Stimulated activated CD4-positive, alpha-beta T cell treated with anti-CD3 and anti-CD28 coated beads, TNF-alpha, amount 100 ng/mL, for 1 hour (primary cell): ENCODE measurements at places on chromosomes 7 and 10.

DNA sequence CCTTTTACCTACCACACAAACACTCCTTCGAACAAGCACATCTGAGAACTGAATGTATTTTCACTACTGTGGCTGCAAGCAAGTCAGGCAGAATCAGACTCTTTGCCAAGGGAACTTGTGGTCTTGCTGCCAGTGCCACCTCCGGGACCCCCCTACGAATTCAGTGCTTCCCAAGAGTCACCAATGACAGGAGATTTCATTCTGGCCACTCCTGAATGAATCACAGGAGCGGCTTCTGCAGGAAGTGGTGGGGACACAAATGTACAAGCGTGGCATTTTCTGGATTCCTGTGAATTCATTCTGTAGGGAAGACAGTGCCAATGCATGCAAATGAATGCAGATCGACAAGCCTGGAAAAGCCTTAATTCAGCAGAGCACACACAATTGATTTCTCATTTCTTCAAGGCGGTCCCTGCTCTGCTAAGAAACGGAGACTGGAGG is 161.2 kb downstream of the CAMK1D start:
- DNase-seq, result no peak

GRCh38 chr10:124384172-124384571 is 34.6 kb downstream of the OAT start:
- DNase-seq, result no peak

DNA sequence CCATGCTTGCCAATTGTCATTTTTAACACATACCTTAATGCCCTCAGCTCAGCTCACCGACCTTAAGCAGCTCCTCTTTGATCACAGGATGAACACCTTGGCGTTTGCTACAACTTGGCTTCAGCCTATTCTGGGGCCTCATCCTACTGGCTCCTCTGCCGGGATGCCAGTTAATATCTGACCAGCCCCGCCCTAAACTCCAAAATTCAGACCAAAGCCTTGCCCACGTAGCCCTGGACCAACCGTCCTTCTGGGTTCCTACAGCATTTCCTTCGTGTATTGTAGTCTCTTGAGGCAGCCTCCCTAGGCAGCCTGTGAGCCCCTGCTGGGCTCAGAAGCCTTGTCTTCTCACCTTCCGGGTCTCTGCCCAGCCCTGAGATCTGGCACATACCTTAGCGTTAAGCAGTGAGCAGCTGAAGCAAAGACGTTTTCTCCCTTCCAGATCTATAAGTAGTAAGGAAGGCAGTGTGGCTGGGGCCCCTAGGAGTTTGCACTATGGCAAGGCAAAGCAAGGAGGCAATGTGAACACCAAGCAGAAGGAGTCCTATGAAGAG is 836 bp downstream of the ENO4 start:
- no peak for DNase-seq

GRCh38 chr7:42561797-42562196 is 324.8 kb upstream of the GLI3 start:
- no peak for DNase-seq

DNA sequence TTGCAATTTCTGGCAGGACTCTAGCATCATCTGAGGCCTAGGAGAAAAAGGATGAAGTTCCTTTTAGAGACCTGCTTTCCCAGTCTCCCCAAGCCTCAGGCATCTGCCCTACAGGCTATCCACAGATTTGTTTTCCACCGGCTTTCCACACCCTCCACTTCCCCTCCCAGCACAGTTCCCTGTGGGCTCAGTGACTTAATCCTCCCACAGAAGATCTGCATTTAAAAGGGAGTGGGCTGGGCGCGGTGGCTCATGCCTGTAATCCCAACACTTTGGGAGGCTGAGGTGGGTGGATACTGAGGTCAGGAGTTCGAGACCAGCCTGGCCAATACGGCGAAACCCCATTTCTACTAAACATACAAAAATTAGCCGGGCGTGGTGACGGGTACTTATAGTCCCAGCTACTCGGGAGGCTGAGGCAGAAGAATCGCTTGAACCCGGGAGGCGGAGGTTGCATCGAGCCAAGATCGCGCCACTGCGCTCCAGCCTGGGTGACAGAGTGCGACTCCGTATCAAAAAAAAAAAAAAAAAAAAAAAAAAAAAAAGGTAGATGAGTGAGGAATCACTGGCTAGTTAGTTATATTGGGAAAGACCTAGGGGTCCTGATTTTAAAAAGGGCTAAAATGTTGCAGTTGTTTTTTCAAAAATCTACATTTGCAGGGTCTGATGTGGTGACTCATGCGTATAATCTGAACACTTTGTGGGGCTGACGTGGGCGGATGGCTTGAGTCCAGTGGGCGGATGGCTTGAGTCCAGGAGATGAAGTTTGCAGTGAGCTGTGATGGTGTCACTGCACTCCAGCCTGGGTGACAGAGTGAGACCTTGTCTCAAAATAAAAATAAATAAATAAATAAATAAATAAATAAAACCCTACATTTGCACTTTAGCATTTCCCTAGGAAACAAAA is 119.5 kb downstream of the BAMBI start:
- DNase-seq, result no peak

- DNase-seq, result no peak
Observed at GRCh38 chr7:4010061-4010605, 672.0 kb upstream of the FOXK1 start.

GRCh38 chr7:24392774-24393173 is 108.8 kb downstream of the NPY start:
- DNase-seq, result no peak

- no peak for DNase-seq
Observed at GRCh38 chr10:110723224-110723891, 79.2 kb downstream of the RBM20 start.

DNA sequence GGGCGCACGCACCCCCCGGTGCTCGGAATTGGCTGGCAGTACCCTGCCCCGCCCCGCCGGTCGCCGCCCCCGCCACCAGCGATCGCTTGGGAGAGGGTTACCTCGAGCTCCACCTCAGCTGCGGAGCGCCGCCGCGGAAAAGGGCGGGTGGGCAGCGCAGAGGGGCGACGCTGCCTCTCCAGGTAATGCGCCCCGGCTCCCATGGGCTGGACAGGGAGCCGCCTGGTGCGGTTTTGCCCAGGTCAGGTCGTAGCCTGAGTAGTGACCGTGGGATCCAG is 1.3 kb downstream of the PFKFB3 start:
- peak; percentile 61 for DNase-seq

DNA sequence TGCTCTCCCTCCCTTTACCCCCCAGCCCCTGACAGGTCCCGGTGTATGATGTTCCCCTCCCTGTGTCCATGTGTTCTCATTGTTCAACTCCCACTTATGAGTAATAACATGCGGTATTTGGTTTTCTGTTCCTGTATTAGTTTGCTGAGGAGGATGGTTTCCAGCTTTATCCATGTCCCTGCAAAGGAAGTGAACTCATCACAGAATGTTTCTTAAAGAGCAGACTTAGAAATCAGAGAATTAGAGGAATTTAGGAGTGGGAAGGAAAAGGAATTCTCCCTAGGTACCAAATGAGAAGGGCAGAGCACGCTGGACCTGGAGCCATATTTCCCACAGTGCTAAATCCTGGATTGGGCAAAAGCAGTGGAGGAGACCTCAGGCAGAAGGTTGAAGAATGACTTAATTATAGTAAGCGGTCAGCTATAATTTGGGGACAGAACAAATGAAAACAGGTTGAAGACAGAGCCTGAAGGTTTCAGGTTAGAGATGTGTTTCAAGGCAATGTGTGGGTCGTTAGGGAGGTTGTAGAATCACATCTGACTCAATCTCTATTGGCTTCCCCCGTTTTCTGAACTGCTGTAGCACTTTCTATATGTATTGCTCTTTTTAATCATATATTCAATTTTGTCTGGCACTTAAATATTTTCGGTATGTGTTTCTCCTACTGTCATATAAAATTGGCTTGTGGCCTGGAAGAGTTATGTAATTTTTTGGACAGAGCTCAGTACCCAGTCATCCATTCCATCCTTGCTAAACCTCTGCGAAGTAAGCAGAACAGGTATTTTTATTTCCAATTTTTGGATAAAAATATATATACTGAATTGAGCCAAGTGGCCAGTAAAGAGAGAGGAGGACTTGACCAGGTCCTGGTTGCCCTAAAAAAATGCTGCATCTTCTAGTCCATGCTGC is 210.5 kb upstream of the KLF6 start:
- no peak for DNase-seq

DNA sequence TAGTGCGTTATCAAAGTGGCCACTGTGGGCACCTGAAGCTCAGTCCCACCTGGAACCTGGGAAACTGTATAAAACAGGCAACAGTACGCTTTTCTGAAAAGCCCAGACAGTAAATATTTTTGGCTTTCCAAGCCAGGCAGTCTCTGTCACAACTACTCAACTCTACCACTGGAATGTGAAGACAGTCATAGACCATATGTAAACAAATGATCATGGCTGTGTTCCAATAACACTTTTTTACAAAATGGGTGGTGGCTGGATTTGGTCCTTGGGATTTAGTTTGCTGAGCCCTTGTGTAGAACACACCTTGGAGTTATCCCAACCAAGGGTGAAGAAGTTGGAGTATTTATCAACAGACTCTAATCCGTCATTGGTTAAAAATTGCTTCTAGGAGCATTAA is 259.9 kb downstream of the SKIDA1 start:
- DNase-seq, result no peak

DNA sequence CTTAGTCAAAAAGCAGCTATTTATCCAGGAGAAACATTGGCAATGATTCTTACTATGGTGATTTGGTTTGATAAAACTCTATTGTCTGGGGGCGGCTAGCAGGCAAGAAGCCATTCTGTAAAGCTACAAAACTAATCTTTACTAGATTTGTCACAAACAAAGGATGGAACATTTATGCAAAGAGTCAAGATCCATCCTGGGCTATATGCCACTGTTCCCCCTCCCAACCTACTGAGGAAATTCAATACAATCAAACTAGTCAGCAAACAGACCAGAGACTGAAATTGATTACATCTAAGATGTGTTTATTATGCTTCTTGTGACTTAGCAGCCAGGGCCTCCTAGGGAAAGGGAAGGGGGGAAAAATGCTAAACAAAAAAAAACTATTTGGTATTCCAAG is 397.6 kb downstream of the GPAM start:
- no peak for DNase-seq

- DNase-seq, result no peak
Observed at GRCh38 chr7:30543813-30544525, 39.3 kb upstream of the GGCT start.
